ENCODE measurements at places on chromosomes 7 and 10. TPM values are rescaled to one million over a fixed set of nuclear protein-coding genes. Genes with fewer than 3 reads are reported as not detected.

The HELLS gene
- total RNA-seq, result 149 TPM

The TYW1B gene
- total RNA-seq, result 3.7 TPM

- no peak for DNase-seq
Observed at GRCh38 chr10:122875843-122876466, 3.4 kb downstream of the FAM24B start.

GRCh38 chr10:86652361-86653202 is 1.8 kb upstream of the OPN4 start:
- DNase-seq, result no peak

GRCh38 chr10:91575044-91575610 is 57.7 kb downstream of the PPP1R3C start:
- DNase-seq, result no peak

DNA sequence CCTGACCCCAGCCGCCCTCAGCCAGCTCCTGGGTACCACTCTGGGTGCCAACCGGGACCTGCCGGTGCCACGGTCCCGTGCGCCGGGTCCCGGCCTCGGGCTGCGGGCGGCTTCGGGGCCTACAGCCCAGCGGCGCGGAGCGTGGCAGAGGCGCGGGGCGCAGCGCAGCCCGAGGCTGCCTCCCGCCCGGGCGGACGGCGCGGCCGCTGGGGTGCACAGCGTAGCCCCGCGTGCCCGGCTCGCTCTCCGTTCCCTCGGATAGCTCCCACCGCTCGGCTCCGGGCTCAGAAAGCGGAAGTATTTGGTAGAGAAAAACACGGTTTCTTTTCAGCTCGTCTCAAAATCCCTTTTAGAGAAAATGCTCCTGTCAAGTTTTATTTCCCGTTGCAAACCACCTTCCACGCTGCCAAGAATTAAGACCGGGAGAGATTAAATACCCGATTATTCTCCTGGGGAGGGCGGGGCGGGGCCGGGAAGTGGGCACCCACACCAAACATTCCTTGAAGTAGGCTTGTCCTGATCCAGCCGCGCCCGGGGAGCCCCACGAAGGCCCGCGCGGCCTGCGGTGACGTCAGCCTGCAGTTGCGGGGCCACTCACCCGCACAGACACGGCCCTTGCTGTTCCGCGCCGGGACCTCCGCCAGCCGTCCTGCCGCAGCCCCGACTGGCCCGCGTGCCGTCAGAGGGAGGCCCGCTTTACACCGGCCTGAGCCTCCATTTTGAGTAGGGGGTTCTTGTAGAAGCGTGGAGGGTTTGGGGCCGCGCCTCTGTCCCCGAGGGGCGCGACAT is 7.2 kb downstream of the HOXA13 start:
- no peak for DNase-seq

DNA sequence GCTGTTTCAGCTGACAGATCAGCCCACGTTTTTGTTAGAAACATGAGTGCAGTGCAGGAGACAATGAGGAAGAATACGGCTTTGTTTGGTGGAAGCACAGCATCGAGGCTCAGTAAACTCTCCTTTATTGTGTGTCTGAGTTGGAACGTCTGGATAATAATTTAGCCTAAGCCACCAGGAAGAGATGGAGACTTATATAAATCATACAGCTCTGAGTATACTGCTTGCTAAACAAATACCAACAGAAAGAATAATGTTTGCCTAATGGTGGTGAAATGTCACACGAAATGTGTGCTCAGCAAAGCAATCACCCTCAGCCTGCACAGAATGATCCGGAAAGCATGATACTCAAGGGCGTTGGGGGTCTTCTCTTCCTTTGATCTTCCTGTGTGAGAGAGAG is 664.1 kb upstream of the ADARB2 start:
- no peak for DNase-seq

- DNase-seq, result no peak
Observed at GRCh38 chr10:25797888-25798429, 136.1 kb upstream of the MYO3A start.

Data from activated naive CD8-positive, alpha-beta T cell treated with anti-CD3 and anti-CD28 coated beads for 36 hours (primary cell).